ENCODE measurements at places on chromosomes 11 and 22. TPM values are rescaled to one million over a fixed set of nuclear protein-coding genes. Genes with fewer than 3 reads are reported as not detected.

GRCh38 chr11:69391192-69392103, 90.0 kb upstream of the LINC01488 start:
- no peaks in the 10 kb centered on the region for H3K4me1 ChIP-seq
- no peaks in the 10 kb centered on the region for H3K36me3 ChIP-seq
- no peak overlapping the region for H3K4me3 ChIP-seq
- DNase-seq = no peak
- peaks cover 2% of the 10 kb centered on the region for H3K27me3 ChIP-seq
- no peak overlapping the region for H3K27ac ChIP-seq

DNA sequence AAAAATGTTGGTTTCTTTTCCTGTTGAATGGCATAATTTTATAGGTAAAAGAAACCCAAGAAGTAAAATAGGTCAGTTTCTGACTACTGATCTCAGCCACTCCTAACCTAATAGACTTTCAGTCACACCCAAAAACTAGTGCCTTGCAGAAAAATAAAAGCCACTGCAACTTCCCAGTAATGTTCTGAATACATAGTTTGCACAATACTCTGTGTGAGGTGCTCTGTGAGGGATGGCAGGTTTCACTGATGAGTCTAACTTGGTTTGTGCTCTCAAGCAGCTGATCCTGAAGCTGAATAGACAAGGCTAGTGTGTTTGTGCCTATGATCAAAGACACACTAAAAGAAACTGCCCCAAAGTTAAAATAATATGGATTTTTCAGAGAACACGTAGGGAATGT, 758.3 kb downstream of the NELL1 start:
- no peaks in the 10 kb centered on the region for H3K4me1 ChIP-seq
- H3K4me3 ChIP-seq = no peak overlapping the region
- DNase-seq = no peak
- no peaks in the 10 kb centered on the region for H3K36me3 ChIP-seq

DNA sequence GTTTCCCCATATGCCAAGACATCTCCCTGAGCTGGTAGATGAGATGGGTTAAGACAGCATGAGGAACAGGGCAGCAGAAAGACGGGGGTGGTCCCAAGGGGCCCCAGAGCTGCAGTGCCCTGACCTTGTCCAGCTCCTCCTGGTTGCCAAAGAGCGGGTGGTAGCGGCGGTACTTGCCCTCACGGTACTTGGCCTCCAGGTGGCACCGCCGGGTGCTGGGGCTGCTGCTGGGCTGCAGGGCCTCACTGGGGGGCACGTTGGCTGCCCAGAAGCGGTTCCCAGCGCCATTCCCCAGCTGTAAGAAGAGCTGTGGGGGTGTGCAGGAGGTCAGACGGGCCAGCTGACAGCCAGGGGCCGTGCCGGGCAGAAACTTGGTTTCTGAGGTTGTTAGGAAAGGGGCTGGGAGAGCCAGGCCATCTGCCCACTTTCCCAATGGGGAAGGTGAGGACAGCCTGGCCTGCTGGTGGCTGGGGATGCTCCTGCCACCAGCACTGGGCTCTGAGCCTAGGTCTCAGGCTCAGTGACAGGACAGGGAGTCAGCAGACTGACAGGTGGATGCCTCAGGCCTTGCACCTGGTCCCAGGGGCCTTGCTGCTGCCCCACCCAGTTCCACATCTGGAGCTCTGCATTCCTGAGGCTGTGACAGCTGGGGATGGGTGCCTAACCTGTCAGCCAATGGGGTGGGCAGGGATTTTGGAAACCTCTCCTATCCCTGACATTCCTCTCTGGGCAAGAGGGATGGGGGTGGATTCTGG, 30.0 kb upstream of the PDE2A start:
- peaks cover 33% of the 10 kb centered on the region for H3K36me3 ChIP-seq
- peak; percentile 26 for DNase-seq
- H3K27me3 ChIP-seq = no peaks in the 10 kb centered on the region
- no peak overlapping the region for H3K27ac ChIP-seq
- H3K4me1 ChIP-seq = no peaks in the 10 kb centered on the region

The RFPL1 gene
- not detected for total RNA-seq

The POU2AF1 gene
- total RNA-seq = 10.0 TPM
